Nephron progenitor cell (in vitro differentiated cells): ENCODE measurements at places on chromosomes 12 and 14.

GRCh38 chr14:61558271-61558670 lies 137.0 kb upstream of the HIF1A start:
- no peak for DNase-seq

GRCh38 chr12:89765959-89766824 lies 57.6 kb upstream of the ATP2B1 start:
- no peak for DNase-seq

DNA sequence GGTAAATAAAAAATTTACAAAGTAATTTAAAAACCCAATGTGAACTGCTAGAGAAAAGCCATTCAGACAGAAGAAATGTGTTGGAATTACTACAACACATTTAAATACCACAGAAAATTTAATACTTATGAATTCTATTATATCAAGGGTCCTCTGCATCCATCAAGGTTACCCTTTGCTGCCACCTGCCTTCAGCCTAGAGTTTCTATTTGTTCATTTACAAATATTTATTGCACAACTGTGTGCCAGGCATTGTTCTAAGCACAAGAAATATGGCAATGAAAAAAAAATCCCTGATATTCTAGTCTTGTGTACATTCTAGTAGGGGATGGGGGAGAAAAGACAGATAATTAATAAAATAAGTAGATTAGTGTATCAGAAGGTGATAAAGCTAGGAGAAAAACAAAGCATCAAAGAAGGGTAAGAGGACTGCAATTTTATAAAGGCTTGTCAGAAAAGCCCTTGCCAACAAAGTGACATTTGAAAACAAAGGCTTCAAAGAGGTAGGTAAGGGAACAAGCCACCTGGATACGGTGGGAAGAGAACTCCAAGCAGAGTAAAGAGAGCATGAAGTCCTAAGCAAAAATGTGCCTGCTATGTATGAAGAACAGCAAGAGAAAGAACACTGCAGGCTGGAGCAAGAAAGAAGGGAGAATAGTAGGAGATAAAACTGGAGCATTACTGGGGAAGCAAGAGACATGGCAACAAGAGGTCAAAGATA lies 59.1 kb upstream of the SLC6A13 start:
- no peak for DNase-seq

DNA sequence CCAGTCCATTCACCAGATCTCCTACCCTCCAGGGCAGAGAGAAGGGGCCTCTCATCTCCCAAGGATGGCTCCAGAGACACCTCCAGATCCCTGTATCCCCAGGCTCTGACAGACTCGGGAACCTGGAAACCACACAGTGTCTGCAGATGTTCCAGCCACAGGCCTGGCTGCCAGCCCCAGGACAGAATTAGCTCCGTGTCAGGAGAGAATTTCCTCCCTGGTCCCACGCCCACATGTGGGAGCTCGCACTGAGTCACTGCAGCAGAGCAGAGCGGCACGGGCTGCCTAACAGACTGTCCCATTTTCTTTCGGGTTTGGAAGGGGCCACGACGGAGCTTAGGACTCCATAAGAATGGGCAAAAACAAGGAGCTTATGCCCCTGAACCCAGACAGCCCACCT lies 33.6 kb downstream of the CMKLR1 start:
- no peak for DNase-seq

- DNase-seq, result no peak
These were observed 7.3 kb upstream of the AP4S1 start for GRCh38 chr14:31018057-31018645.

GRCh38 chr14:89011355-89012281 lies 187.2 kb downstream of the TTC8 start:
- no peak for DNase-seq

- peak; percentile 16 for DNase-seq
These were observed 588.2 kb downstream of the NRXN3 start for GRCh38 chr14:78758333-78758732.

- DNase-seq, result no peak
These were observed 290.9 kb downstream of the PPFIA2 start for GRCh38 chr12:81468206-81468605.

DNA sequence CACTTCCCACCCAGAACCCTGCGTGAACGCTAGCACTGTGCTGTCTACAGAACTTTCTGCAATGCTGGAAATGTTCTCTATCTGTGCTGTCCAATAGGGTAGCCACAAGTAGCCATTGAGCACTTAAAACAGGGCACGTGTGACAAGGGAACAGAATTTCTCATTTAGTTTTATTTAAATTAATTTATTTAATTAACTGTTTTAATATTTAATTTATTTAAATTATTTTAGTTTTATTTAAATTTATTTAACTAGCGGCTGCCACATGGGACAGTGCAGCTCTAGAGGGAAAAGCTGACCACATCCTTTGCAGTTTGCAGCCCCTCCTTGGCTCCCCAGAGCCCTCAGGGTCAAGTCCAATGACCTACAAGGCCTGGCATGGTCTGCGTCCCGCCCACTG lies 35.0 kb upstream of the CORO1C start:
- no peak for DNase-seq

GRCh38 chr14:24051176-24051788 lies 527 bp upstream of the CARMIL3 start:
- DNase-seq, result no peak

DNA sequence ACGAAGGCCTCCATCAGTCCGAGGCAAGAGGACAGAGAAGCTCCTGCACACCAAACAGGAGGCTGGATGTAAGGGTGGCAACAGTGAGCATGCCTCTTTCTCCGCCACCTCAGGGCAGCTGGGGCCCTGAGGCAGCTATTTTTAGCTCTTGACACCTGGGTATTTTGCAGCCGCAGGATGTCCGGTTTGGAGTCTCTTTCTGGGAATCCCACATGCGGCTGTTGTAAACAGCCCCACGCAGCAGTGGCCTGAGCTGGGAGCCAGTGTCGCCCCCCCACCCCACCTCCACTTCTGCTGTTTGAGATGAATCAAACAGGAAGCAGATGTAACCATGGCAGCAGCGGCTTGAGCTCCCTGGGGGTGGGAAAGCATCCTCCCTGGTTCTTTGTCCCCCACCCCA lies 11.7 kb downstream of the HDAC7 start:
- no peak for DNase-seq

- DNase-seq, result no peak
These were observed 1.2 kb downstream of the KRT82 start for GRCh38 chr12:52404951-52405350.

DNA sequence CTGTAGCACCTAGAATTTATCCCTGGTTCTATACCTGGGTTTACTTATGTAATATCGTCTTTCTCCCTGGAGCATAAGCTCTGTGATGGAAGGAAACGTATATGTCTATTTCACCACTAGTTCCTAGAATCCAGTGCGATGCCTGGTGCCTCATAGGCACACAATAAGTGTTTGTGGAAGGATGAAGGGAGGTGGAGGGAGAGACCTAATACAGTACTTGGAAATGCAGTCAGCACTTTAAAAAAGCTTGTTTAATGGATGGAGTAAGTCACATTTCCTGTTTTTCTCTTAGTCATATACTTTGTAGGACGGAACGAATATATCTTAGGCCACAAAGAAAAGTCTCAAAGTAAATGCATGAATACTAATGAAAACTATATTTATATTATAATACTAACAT lies 186.5 kb upstream of the HMGA2 start:
- DNase-seq, result no peak

GRCh38 chr14:50736932-50737419 lies 68.9 kb upstream of the SAV1 start:
- DNase-seq, result no peak

DNA sequence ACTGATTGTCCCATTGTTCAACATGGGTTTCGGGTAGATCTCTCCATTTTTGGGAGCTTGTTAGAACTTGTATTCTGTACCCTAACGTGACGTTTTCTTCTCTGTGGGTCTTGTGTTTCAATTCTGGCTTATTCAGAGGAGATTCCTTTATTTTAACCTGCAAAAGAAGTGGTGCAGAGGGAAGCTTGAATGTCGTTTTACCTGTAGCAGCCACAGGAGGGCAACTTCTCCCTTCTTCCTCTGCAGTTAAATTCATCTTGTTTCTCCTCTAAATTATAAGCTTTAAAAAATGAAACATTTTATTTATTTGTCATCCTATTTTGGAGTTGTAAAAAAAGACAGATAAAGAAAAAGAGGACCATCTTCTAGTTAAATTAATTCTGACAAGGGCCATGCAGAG lies 13.7 kb upstream of the CLEC4D start:
- DNase-seq, result no peak

GRCh38 chr12:16573398-16574077 lies 32.4 kb downstream of the LMO3 start:
- peak; percentile 42 for DNase-seq

DNA sequence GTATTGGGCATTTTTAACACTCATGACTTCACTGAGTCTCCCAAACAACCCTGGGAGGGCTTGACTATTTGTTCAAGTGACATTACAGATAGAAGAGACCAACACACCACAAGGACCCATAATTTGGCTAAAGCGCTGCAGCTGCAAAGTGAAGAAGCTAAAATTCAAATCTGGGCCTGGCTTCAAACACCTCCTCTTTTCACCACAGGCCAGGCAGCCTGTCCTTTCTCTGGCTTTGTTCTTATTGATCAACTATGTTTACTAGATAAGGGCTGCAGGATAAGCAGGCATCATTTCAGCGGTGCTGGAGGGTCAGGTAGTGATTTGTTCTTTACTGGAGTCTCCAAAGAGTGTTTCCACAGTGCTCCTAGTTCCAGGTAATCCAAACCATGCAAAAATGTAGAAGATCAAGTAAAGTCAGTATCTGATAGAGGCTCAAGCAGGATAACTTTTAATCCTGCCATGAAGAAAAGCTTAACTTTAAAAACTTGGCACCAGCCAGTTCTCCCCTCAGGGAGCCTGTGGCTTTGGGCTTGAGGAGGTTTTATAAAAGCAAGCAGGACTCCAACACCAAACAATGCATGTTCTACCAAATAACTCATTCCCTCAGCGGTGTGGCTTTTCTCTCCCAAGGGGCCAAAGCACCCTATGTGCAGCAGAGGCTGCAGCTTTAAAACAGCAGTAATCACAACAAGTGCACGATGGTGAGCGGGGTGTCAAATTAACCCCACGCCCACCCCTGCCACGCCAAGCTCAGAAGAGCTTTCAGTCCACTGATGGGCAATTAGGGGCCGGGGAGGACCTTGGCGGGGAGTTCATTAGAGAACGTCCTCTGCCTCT lies 16.8 kb downstream of the CLMN start:
- DNase-seq, result no peak

DNA sequence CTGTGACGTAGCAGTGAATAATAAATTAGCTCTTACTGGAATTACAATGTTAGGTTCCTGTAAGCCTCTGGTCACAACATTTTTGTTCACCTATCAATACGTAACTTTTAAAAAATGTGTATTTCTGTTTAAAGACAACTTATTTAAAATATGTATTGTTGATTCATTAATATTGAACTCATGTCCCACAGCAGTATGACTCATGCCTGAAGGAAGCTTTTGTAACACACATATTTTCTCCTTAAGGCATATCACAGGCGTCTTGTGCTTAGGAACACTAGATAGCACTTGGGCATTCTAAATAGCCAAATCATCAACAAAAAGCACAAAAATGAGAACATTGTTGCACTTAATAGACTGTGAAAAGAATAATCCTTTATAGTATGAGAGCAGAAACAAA lies 92.5 kb downstream of the GPHN start:
- DNase-seq, result no peak

- no peak for DNase-seq
These were observed 207.0 kb downstream of the MYRFL start for GRCh38 chr12:70032076-70032475.

DNA sequence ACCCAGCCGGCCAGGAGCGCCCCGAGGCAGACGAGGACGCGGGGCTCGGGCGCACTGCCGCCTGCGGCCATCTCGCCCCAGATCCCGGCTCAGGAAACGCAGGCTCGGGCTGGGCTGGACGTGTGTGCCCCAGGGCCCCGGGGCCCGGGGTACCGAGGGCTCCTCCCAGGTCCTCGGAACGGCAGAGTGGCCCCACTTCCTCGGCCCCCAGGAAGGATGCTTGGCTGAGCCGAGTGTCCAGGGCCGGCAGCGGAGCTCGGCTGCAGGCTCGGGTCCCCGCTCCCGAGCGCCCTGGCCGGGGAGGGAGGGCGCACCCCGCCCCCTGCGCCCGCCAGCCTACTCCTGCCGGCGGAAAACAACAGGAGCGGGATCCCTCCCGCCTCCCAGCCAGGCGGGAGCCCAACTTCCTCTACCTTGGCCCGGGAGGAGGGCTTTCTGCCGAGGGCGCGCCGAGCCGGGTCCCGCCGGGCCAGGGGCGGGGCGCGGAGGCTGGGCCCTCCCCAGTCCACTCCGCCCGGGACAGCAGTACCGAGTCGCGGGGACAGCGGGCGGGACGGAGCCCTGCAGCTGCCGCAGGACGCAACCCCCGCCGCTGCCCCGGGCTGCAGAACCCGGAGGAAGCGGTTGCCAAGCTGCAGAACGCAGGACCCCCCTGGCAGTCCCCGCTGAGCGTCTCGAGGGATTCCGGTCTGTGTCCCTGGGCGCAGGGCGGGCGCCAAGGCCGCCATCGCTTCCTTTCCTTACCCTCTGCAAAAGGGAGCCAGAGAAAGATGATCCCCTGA lies at the start of gene VSIG10:
Gene VSIG10, minus strand, starts transcription at position 411 of the 782 bp plus-strand sequence. Its CDS starts 340 bp downstream, at position 71.
- peak; percentile 70 for DNase-seq

GRCh38 chr12:113786107-113786506 lies 180.0 kb downstream of the RBM19 start:
- DNase-seq, result no peak

DNA sequence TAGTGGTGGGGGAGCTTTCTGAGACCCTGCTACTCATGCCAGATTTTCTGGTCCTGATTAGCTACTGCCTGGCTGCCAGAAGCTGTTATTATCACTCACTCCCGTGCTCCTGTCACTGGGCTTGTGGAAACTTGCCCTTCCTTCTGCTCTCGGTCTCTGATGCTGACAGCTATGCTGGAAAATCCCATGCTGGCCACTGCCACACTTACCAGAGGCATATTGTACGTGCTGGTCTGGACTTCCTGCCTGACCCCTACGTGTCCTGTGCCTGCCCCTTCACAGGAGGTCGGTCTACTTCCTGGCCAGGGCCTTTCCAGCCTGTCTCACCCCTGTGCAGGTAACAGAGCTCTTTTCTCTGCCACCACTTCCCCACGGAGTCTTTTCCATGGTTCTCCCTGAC lies 149.4 kb upstream of the PLEKHG7 start:
- no peak for DNase-seq

- DNase-seq, result no peak
These were observed 93.7 kb upstream of the USP15 start for GRCh38 chr12:62166525-62166924.

DNA sequence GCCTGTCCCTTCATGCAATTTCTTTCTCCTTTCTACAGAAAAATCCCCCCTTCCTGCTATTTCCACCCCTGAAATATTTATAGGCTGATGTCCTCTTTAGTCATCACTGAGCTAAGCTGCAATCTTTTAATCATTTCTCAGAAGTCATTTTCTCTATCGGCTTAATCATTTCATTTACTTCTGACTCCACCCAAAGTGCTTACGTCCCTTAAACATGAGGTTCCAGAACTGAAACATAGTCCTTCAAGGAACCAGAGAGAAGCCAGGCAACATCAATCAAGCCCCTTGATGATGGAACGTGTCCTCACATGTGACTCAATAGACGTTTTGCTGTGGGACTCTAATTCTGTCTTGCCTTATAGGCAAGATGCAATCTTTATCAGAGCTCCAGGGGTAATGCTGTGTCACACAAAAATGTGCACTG lies 148.7 kb upstream of the KRR1 start:
- DNase-seq, result no peak

- no peak for DNase-seq
These were observed 3.9 kb upstream of the KRT4 start for GRCh38 chr12:52817699-52818238.

- DNase-seq, result no peak
These were observed 6.6 kb downstream of the BRF1 start for GRCh38 chr14:105294142-105294597.

- DNase-seq, result no peak
These were observed 4.9 kb downstream of the AMN start for GRCh38 chr14:102927346-102927877.
